Fibroblast of skin of right quadriceps (primary cell): ENCODE measurements at places on chromosomes 3 and 15.

GRCh38 chr3:40765884-40766283 lies 241.1 kb downstream of the ZNF621 start:
- peak; percentile 34 for DNase-seq

GRCh38 chr3:99509224-99509623 lies 129.2 kb upstream of the COL8A1 start:
- peak; percentile 88 for DNase-seq

GRCh38 chr3:58299839-58300516 lies 6.1 kb upstream of the RPP14 start:
- peak; percentile 28 for DNase-seq

DNA sequence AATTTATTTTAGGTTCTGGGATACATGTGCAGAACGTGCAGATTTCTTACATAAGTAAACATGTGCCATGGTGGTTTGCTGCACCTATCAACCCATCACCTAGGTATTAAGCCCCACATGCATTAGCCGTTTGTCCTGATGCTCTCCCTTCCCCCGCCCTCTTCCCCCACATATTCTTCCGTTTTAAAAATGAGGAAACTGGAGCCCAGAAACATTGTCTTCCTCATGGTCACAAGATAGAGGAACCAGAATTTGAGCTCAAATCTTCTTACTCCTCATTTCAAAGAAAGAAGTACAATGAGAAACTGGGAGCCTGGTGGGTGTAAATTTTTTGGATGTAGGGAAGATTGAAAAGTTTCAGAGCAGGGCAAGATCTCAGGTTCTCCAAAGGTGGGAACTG lies 56.1 kb upstream of the USP3 start:
- DNase-seq, result no peak

- no peak for DNase-seq
Measured at GRCh38 chr3:156293566-156293965, 173.2 kb downstream of the KCNAB1 start.

DNA sequence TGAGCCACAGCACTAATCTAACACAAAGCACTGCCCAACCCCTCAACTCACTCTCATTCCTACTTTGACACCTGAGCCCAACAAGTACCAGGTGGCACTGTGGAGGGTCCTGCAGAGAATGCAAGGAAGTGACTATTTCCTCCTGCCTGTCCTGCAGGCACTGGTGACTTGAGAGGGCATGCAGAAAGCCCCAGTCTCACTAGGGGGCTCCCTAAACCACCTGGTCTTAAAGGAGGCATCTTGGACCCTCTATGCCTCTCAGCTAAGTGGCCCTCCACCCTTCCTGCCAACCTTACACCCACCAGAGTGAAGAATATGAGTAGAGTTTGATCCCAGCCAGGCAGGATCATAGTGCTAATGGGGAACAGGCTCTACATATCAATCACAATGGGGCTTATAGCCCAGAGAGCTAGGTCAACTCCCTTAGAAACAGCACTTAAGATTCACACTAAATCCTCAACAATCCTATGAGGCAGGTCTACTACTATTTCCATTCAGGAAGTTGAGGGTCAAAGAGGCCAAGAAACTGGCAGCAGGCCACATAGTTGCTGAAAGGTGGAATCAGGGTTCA lies 15.2 kb downstream of the TRAIP start:
- peak; percentile 10 for DNase-seq

- no peak for DNase-seq
Measured at GRCh38 chr3:61369678-61370077, 118.4 kb upstream of the FHIT start.

GRCh38 chr3:105399611-105400010 lies 32.9 kb downstream of the ALCAM start:
- no peak for DNase-seq

DNA sequence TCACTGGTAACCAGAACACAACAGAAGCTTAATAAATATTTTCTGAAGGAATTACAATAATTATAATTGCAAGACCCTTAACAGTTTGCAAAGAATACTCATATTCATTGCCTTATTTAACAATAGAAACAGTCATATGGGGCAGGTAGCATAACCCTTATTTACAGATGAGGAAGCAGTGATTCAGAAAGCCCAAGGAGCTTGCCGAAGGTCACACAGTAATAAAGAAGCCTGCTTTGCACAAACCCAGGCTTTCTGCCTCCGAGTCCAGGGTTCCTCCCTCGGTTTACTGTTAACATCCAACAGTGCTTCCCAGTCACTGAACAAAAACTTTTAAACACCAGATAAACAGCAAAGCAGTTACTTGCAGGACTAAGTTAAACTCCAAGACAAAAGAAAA lies 35.3 kb downstream of the SRGAP3 start:
- DNase-seq, result no peak

DNA sequence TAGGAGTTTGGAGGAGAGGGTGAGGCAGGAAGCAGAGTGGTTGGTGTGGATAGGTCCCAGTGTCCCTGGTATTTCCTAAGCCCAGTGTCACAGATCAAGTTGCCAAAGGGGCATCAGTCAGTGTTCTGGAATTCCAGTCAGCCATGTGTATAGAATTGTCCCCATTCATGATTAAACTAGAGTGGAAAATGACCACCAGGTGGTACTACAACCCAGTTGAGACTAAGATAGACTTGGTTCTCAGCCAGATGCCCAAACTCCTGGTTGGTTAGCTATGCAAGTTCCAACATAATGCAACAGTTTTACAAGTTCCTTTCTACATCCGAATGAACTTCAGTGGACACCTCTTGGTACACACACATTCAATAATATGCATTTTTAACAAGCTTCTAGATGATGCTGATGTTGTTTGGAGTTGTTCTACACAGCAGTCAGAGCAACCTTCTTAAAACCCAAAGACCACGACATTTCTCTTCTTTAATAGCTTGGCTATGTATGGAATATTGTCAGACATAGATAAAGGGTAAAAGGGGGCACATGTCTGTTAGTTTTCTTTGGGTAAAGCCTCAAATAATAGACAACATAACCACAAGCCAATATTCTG lies 8.4 kb upstream of the ATR start:
- DNase-seq, result peak; percentile 74

GRCh38 chr3:138901567-138901966 lies 45.4 kb downstream of the FOXL2 start:
- no peak for DNase-seq

DNA sequence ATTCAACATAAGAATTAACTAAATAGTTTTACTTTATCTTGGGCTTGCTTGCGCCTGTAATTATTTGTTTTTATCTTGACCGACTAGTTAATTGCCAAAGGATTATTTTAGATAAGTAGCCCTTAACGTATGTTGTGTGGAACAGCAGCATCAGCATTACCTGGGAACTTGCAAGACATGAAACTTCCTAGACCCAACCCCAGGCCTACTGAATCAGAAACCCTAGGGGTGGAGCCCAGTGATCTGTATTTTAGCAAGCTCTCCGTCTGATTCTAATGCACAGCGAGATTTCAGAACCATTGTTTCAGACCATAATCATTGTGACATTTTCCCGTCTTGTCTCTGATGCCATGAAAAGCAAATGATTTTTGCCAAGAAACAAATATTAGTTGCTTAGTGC lies 31.1 kb downstream of the FILIP1L start:
- DNase-seq, result no peak

GRCh38 chr3:128456776-128457715 lies 9.6 kb downstream of the DNAJB8 start:
- DNase-seq, result no peak

- no peak for DNase-seq
Measured at GRCh38 chr15:42919308-42919707, 1.3 kb downstream of the TTBK2 start.

- peak; percentile 44 for DNase-seq
Measured at GRCh38 chr15:66008940-66009562, 139.8 kb downstream of the RAB11A start.

GRCh38 chr15:81950841-81951414 lies 94.9 kb downstream of the MEX3B start:
- DNase-seq, result peak; percentile 69

DNA sequence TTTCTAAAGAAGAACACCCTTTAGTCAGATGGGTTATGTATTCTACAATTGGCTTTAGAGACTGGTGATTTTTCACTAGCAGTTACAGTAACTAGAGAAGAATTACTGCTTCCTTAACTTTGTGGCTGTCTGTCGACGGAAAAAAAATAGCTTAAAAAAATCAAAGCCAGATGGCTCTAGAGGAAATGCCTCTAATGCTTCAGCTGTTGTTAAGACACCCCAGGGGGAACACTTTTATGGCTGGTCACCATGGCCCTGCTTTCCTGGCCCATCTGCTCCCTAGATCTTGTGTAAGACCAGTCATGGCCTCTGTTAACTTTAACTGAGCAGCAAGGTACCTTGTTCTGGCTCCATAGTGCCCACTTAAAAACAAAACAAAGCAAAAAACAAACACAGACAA lies 198.6 kb upstream of the PLSCR5 start:
- peak; percentile 97 for DNase-seq

DNA sequence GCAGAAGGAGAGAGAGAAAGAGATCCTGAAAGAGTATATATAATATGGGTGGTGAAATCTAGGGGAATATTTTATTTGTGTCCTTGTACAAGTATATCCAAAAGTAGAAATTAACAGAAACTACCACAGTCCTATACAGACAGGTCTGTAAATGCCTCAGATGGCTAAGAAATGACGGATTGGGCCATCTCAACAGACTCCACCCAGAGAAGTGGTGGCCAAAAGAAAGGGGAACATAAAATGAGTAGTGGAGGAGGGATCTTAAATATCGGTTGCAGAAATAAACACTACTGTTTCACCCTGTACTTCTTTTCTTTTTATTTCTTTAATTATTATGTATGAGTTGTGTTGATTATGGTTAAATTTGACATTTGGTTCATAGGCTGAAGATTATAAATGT lies 47.7 kb downstream of the CCR3 start:
- no peak for DNase-seq

DNA sequence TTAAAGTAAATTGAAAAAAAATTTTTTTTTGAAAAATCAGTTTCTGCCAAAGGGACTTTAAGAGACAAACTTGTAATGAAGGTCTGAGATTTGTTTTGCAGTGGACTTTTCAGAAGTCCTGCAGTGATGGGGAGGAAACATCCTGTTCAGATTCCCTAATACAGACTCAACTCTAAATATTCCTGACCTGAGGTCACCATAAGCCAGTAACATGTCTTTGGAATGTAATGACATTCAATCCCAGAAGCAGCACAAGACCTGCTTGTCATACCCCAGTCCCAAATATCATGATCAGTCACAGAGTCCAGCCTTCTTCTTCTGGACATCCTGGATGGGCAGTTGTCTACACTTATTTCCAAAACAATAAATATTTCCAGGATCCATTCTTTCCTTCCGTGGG lies 53.6 kb downstream of the TMEM39A start:
- DNase-seq, result no peak

- peak; percentile 6 for DNase-seq
Measured at GRCh38 chr3:131082871-131083863, 56.5 kb downstream of the NEK11 start.
